ENCODE measurements at places on chromosomes 5 and 9.

DNA sequence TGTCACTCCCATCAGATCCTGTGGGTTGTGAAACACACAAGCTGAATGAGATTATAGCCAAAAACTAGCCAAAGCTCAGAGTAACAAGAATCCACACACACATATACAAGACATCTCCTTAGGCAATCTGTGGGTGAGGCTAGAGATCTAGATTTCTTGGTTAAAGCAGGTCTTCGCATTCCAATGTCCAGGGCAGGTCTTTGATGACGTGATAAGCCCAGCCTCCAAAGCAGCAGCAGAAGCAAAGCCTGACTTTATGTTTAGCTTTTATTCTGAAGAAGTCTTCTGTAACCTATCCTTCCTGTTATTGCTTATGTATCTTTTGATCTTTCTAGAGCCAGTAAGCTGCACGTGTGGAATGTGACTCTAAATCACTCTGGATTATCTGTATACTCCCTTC lies 199.1 kb upstream of the SLC30A5 start:
- no peak for DNase-seq

DNA sequence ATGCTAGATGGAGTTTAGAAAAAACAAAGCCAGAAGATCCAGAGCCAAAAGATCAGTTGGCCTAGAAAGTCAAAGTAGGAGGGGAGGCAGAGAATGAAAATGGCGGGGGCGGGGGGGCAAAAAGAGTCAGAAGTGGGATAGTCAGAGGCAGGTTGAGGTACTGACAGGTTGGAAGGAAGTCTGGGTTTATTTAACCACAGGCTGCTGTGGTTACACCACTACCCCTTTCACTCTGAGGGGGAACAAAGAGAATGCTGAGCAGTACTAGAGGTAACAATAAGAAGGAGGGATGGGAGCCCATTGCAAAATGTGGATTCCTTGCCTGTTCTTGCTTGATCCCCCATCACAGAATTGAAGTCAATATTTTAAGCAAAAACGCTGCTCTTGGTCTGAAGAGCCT lies 111.8 kb downstream of the CAVIN4 start:
- no peak for DNase-seq

DNA sequence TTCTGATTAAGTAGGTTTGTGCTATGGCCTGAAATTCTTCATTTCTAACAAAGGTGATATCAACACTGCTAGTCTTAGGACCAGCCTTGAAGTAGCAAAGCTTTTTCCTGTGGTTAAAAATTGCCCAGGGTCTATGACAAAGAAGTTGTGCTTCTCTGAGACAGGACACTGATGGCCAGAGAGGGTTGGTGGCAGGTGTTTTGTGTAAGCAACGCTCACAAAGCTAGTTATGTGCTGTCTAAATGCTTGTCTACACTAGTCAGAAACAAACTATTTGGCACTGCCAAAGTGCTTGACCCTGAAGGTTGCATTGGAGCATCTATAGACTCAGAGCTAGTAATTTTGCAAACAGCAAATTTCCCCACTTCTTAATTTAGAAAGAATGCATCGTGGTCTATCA lies 44.1 kb upstream of the SELENOP start:
- DNase-seq: no peak

GRCh38 chr5:111997711-111998110 lies 240.7 kb upstream of the NREP start:
- DNase-seq: no peak

Measured in anterior cingulate cortex (tissue), 58 donors.